Activated B cell treated with CpG ODN at 0.5 μM for 24 hours (primary cell): ENCODE measurements at places on chromosomes 5 and 9. TPM values are rescaled to one million over a fixed set of nuclear protein-coding genes. Genes with fewer than 3 reads are reported as not detected.

DNA sequence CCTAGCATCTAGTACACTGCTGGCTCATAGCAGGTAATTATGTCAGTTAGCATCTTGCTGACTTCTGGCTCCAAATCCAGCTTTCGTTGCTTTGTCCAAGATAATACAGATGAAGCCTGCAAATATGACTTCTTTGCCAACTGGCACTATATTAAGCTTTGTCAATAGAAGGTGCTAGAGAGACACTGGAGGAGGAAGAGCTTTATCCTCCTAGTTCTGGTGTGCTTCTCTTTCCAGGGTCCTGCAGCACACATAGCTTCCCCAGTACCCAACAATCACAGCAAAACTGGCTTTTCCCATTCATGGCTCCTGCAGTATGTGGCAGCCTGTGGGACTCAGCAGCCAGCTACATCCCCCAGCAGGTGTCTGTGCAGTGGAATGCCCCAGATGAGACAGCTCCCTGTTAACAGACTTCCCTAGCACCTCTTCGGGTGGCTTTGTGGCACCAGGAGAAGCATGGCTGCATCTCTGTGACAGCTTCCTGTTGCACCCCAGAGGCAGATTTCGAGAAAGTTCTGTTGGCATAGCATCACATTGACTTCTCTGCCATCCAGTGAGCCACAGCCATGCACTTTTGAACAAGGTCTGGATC lies 147.8 kb downstream of the OXCT1 start:
- H3K27me3 ChIP-seq: no peaks in the 10 kb centered on the region
- H3K4me3 ChIP-seq: no peak overlapping the region
- H3K4me1 ChIP-seq: no peaks in the 10 kb centered on the region
- H3K36me3 ChIP-seq: no peaks in the 10 kb centered on the region

DNA sequence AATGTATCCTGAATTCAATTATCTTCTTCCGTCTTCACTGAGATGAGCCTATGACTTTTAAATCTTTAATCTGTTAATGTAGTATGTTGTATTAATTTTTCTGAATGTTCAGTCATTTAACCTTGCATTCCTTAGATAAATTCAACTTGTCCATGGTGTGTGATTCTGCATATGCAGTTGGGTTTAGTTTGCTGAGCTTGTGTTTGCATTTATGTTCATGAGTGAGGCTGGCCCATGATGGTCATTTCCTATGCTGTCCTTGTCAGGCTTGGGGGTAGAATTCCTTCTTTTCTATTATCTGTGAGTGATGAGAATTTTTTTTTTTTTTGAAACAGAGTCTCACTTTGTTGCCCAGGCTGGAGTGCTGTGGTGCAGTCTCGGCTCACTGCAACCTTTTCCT lies 131.8 kb upstream of the COL5A1 start:
- no peak overlapping the region for H3K27ac ChIP-seq
- peaks cover 3% of the 10 kb centered on the region for H3K27me3 ChIP-seq
- H3K4me1 ChIP-seq: no peaks in the 10 kb centered on the region
- H3K36me3 ChIP-seq: no peaks in the 10 kb centered on the region
- no peak for DNase-seq
- H3K4me3 ChIP-seq: no peak overlapping the region

- no peak overlapping the region for H3K27ac ChIP-seq
- no peak overlapping the region for H3K4me3 ChIP-seq
- no peaks in the 10 kb centered on the region for H3K4me1 ChIP-seq
- no peaks in the 10 kb centered on the region for H3K36me3 ChIP-seq
- DNase-seq: no peak
These were observed 1930.5 kb downstream of the EFNA5 start for GRCh38 chr5:105740242-105740641.

- H3K4me1 ChIP-seq: no peaks in the 10 kb centered on the region
- no peak overlapping the region for H3K27ac ChIP-seq
- no peaks in the 10 kb centered on the region for H3K36me3 ChIP-seq
- DNase-seq: no peak
- H3K4me3 ChIP-seq: no peak overlapping the region
These were observed 120.2 kb upstream of the SLC25A48 start for GRCh38 chr5:135714126-135714894.

DNA sequence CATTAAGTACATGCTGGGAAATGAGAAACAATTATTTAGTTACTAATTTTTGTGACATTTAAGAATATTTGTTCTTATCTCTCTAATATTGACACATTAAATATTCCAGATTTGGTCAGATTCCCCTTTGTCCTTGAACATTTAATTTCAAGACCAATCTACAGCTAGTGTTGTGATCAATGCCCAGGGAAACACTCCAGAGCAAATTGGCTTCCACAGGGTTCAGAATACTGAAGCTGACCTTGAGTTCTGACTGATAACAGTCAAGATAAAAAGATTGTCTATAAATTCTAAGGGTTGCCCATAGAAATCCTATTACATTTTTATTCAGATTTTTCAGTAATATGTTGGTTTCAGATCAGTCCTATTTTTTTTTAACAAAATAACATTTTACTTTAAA lies 31.3 kb downstream of the ZFYVE16 start:
- no peaks in the 10 kb centered on the region for H3K27me3 ChIP-seq
- H3K4me1 ChIP-seq: no peaks in the 10 kb centered on the region
- H3K36me3 ChIP-seq: peaks cover 65% of the 10 kb centered on the region
- H3K4me3 ChIP-seq: no peak overlapping the region
- no peak overlapping the region for H3K27ac ChIP-seq

The ZFP2 gene
- 0.44 and 0.95 TPM in 2 replicates for total RNA-seq

The STING1 gene
- 0.91 and 1.1 TPM in 2 replicates for total RNA-seq

- H3K27ac ChIP-seq: no peak overlapping the region
- H3K4me3 ChIP-seq: no peak overlapping the region
- peaks cover 5% of the 10 kb centered on the region for H3K27me3 ChIP-seq
- DNase-seq: no peak
These were observed 104.8 kb upstream of the SMARCA2 start for GRCh38 chr9:1910269-1910811.

The TMEM174 gene
- not detected in 2 replicates for total RNA-seq

The DAB2 gene
- total RNA-seq: not detected in 2 replicates

The C9orf153 gene
- total RNA-seq: 0.17 and 0.18 TPM in 2 replicates

- peaks cover 1% of the 10 kb centered on the region for H3K27me3 ChIP-seq
- no peak overlapping the region for H3K4me3 ChIP-seq
- DNase-seq: no peak
- H3K4me1 ChIP-seq: no peaks in the 10 kb centered on the region
These were observed 291.4 kb upstream of the RFX3 start for GRCh38 chr9:3817208-3817607.

- H3K27ac ChIP-seq: no peak overlapping the region
- DNase-seq: no peak
- no peaks in the 10 kb centered on the region for H3K36me3 ChIP-seq
- H3K27me3 ChIP-seq: peaks cover 19% of the 10 kb centered on the region
- H3K4me1 ChIP-seq: no peaks in the 10 kb centered on the region
These were observed 152.1 kb upstream of the SLC24A2 start for GRCh38 chr9:19940811-19941535.

GRCh38 chr9:21605489-21605931 lies 123.4 kb upstream of the IFNE start:
- no peak overlapping the region for H3K27ac ChIP-seq
- no peak overlapping the region for H3K4me3 ChIP-seq
- no peaks in the 10 kb centered on the region for H3K4me1 ChIP-seq
- no peaks in the 10 kb centered on the region for H3K36me3 ChIP-seq
- H3K27me3 ChIP-seq: peaks cover 5% of the 10 kb centered on the region
- DNase-seq: no peak

- H3K27me3 ChIP-seq: no peaks in the 10 kb centered on the region
- no peak for DNase-seq
- no peaks in the 10 kb centered on the region for H3K4me1 ChIP-seq
- no peaks in the 10 kb centered on the region for H3K36me3 ChIP-seq
These were observed 192.3 kb downstream of the CTNND2 start for GRCh38 chr5:11711932-11712331.

DNA sequence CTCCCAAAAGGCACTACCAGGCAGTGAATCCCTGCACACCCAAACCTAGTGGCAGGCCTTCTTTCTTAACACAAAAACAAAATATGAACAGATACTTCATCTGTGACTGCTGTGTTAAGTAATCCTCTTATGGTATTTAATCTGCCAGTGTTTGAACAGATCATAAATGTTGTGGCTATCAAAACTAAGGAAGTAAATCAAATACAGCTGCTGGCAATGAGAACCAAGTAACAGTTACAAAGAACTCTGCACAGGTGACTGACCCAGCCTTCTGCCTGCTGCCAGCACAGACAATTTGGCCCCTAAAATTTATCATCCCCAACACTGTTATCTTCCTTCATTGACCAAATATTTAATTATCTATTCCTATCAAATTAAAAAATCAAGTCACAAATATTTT lies 78.0 kb downstream of the GNAQ start:
- H3K27ac ChIP-seq: no peak overlapping the region
- no peak for DNase-seq
- peaks cover 8% of the 10 kb centered on the region for H3K27me3 ChIP-seq

DNA sequence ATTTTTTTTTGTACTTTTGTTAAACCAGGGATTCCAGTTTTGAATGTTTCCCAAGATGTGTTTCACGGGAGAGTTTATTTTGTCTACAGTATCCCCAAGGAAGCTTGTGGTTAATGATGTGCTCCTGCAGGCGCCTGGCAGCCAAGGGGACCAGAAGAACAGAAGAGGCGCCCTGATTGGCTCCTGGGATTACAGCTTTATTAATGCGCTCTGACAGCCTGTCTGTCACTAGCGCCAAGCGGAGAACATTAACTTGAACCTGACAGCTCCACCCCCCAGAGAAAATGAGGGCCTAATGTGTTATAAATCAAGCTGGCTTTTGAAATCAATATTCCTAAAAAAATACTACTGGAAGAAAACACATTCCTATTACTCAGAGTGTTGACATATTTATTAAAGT lies 5.0 kb upstream of the FBXL7 start:
- H3K36me3 ChIP-seq: no peaks in the 10 kb centered on the region
- no peak overlapping the region for H3K27ac ChIP-seq
- H3K4me3 ChIP-seq: no peak overlapping the region
- peaks cover 17% of the 10 kb centered on the region for H3K27me3 ChIP-seq

DNA sequence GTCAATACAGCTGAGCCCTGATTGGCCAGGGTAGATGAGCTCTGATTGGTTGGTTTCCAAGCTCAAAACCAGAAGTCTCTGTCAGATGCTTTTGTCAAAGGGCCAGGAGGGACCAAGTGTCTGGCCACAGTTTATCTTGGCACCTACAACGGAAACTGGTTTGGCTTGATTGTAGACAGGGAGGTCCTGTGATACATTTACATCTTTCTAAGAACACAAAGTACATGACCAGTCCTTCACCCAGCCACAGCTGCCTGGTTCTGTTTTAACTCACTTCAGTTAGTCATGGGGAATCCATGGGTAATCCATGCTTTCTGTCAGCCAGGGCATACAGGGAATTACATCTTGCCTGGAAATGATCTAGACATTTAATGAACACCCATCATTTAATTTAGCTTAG lies 171.2 kb downstream of the SLC12A2 start:
- H3K27ac ChIP-seq: no peak overlapping the region
- no peaks in the 10 kb centered on the region for H3K4me1 ChIP-seq
- H3K4me3 ChIP-seq: no peak overlapping the region
- peaks cover 5% of the 10 kb centered on the region for H3K27me3 ChIP-seq
- H3K36me3 ChIP-seq: no peaks in the 10 kb centered on the region
- no peak for DNase-seq

The SHISAL2B gene
- total RNA-seq: not detected in 2 replicates

GRCh38 chr9:76451234-76451633 lies 7.7 kb upstream of the GCNT1 start:
- H3K4me1 ChIP-seq: peaks cover 4% of the 10 kb centered on the region
- H3K27me3 ChIP-seq: no peaks in the 10 kb centered on the region
- no peaks in the 10 kb centered on the region for H3K36me3 ChIP-seq
- no peak overlapping the region for H3K4me3 ChIP-seq

DNA sequence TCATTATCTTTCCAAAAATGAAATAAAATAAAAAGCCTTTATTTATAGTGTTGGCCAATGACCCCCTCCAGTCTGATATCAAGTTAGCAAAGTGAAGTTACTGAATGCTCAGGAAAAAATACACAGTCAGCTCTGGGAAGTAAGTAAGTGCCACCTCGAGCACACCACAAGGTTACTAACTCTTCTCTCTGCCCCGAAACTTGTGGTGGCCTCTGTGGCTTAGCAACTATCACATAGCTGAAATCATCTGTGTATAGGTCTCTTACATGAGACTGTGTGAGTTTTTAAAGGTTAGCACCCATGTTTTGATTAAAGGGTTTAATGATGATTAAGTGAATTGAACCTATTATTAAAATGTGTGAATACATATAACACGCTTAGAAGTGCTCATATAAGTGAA lies 161.4 kb upstream of the KLF4 start:
- H3K27ac ChIP-seq: no peak overlapping the region
- DNase-seq: no peak
- peaks cover 6% of the 10 kb centered on the region for H3K27me3 ChIP-seq
- H3K4me3 ChIP-seq: no peak overlapping the region
- H3K4me1 ChIP-seq: no peaks in the 10 kb centered on the region
- no peaks in the 10 kb centered on the region for H3K36me3 ChIP-seq

DNA sequence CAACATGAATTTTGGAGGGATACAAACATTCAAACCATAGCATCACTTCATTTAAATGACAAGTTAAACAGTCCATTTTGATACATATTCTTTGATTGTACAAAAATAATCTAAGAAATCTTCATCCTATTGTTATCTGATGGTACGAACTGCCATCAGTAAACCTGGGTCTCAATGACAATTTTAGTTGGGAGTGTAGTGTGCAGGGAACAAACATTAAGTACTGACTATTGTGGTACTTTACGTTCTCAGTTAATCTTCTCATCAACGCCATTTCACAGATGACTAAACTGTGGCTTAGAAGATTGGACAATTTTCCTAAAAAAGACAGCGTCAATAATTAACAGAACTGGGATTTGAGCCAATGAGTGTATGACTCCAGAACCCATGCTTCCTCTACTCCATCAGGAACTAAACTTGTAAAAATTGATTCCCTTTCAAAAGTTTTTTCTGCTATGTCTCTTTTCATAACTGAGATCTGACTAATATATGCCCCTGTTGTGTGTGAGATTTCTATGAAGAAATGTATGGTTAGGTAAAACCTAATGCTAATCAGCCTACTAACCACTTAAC lies 21.1 kb downstream of the TNPO1 start:
- DNase-seq: no peak
- no peak overlapping the region for H3K27ac ChIP-seq
- H3K4me1 ChIP-seq: peaks cover 5% of the 10 kb centered on the region
- no peaks in the 10 kb centered on the region for H3K36me3 ChIP-seq
- H3K4me3 ChIP-seq: no peak overlapping the region

- no peak overlapping the region for H3K27ac ChIP-seq
- H3K36me3 ChIP-seq: no peaks in the 10 kb centered on the region
- H3K4me3 ChIP-seq: no peak overlapping the region
These were observed 72.0 kb upstream of the CTSL start for GRCh38 chr9:87653941-87654340.

- no peaks in the 10 kb centered on the region for H3K36me3 ChIP-seq
- H3K27ac ChIP-seq: no peak overlapping the region
- no peaks in the 10 kb centered on the region for H3K4me1 ChIP-seq
- H3K27me3 ChIP-seq: no peaks in the 10 kb centered on the region
These were observed 326.2 kb downstream of the RASEF start for GRCh38 chr9:82736701-82737100.

The LHX6 gene
- not detected in 2 replicates for total RNA-seq

The UBE2QL1 gene
- 1.2 and 1.3 TPM in 2 replicates for total RNA-seq

The KIF27 gene
- 4.9 and 5.1 TPM in 2 replicates for total RNA-seq

DNA sequence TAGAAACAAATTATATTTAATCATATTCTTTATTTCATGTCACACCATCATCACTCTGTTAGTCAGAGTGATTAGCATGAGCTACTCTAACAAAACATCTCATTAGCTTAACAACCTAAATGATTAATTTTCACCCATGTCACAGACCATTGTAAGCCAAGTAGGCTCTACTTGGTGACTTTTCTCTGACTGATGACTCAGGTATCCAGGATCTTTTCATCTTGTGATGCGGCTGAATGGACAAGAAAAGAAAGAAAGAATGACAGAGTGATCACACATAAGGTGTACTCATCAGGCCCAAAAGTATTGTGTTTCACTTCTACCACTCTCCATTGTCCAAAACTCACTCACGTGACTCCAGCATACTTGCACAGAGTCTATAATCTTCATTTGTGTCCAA lies 299.3 kb downstream of the ANXA1 start:
- no peak for DNase-seq
- H3K4me3 ChIP-seq: no peak overlapping the region
- H3K27me3 ChIP-seq: no peaks in the 10 kb centered on the region
- H3K36me3 ChIP-seq: no peaks in the 10 kb centered on the region
